HTR-8/SVneo (cell line): ENCODE measurements at places on chromosomes 7 and 10.

DNA sequence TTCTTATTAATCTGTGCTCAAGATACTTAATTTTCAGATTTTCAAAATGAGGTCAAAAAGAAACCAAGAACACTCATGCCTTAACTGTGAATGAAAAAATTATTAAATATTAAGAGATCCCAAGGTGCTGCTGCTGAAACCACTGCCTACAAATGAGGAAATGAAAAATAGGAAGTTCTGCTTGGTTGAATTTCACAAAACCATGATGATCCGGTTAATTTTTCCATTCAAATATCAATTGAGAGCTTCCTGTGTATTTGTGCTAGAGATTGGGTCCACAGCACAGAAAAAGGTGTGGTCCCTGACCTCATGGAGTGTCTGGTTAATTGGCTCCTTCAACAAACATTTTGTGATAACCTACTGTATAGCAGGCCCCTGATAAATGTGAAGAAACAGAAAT lies 132.7 kb upstream of the YAE1 start:
- no peak for DNase-seq

DNA sequence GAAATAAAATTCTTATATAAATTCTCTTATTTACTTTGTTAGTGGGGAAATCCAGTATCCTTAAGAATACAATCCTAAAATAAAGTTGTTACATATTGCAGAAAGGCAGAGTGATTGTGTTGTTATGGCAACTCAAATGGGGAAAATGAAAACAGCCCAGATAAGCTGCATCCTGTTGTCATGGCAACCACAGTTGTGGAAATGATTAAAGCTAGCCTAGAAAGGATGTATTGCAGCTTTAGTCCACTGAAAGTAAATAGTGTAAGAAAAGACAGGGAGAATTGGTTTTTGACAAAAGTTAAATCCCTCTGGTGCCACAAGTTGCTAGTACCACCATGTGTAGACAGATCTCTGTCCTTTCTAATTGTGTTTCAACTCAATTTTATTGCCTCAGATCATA lies 43.2 kb downstream of the BTRC start:
- DNase-seq = no peak

DNA sequence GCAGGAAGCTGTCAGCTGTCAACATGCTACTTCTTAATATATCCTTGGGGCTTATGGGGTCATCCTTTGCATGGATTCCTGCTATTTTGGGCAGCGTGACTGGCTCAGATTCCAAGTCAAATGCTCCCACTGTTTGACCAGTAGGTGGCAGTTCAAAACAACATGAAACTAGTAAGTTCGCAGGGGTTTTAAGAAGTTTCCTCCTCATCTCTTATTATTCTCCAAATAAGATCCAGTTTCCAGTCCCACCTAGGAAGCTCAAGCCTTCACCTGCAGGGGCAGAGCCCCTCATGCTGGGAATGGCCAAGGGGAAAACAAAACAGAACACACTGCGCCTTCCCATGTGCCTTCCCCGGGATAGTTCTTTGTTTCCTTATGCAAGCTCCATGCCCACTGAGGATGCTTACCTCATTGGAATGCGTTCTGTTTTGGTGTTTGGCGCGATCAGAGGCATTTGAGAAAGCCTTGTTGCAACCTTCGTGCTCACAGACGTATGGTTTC lies 259.8 kb downstream of the GLI3 start:
- peak; percentile 43 for DNase-seq

GRCh38 chr7:102287111-102287980 lies 678 bp downstream of the SH2B2 start:
- DNase-seq = peak; percentile 57

DNA sequence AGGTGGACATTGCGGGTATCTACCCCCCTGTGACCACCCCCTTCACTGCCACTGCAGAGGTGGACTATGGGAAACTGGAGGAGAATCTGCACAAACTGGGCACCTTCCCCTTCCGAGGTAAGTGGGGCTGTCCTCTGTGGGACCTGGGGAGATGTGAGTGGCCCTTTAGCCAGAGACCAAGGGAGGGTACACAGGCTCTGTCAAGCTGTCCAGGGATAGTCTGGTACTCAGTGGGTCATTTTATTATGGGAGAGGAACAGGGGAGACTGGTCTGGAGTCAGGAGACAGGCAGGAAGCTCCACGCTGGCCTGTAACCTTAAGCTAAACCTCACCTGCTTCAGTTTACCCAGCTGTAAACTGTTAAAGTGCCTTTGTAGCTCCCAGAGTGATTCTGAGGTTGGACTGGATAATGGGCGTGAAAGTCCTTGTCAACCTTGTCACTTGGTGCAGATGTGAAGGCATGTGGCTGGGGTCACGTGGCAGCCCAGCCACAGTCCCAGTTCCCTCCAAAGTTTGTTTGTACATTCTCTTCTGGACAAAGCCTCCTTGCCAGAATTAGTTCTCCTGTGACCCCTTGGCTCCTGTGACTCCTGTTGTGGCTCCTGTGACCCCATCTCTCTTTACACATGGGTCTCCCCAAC lies 729 bp downstream of the HOGA1 start:
- no peak for DNase-seq

GRCh38 chr7:87328281-87328680 lies 17.2 kb upstream of the CROT start:
- DNase-seq = no peak

GRCh38 chr10:6503171-6503570 lies 76.9 kb downstream of the PRKCQ start:
- DNase-seq = no peak

DNA sequence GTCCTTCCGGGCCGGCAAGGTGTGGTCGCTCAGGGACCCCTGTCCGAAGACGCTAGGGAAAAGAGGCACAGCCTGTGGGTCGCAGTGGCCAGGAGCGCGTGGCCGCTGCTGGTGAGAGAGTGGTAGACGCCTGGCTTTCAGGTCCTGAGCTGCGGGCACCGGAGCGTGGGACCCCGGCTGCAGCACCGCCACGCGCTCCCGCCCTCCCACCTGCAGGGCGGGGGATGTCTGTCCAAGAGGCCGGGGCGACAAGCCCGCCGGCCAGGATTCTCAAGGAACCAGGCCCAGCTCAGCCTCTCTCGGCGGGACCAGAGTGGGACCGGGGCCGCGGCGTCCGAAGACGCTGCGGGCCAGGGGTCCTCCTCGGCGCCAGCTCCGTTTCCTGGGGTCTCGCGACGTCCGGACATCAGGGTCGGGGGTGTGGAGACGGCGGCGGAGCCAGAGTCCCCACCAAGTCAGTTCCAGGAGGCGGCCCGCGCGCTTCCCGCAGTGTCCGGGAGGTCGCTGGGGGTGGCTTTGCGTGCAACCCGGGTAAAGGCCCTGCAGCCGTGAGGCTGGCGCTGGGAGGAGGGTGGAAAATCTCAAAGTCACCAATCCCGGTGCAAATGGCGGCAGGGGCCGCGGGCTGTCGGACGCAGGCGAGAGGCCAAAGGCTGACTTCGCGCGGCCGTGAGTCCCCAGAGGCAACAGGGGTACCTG lies 5.5 kb downstream of the ZNF503 start:
- no peak for DNase-seq

- no peak for DNase-seq
These were observed 15.2 kb downstream of the ZCWPW1 start for GRCh38 chr7:100413346-100413745.

DNA sequence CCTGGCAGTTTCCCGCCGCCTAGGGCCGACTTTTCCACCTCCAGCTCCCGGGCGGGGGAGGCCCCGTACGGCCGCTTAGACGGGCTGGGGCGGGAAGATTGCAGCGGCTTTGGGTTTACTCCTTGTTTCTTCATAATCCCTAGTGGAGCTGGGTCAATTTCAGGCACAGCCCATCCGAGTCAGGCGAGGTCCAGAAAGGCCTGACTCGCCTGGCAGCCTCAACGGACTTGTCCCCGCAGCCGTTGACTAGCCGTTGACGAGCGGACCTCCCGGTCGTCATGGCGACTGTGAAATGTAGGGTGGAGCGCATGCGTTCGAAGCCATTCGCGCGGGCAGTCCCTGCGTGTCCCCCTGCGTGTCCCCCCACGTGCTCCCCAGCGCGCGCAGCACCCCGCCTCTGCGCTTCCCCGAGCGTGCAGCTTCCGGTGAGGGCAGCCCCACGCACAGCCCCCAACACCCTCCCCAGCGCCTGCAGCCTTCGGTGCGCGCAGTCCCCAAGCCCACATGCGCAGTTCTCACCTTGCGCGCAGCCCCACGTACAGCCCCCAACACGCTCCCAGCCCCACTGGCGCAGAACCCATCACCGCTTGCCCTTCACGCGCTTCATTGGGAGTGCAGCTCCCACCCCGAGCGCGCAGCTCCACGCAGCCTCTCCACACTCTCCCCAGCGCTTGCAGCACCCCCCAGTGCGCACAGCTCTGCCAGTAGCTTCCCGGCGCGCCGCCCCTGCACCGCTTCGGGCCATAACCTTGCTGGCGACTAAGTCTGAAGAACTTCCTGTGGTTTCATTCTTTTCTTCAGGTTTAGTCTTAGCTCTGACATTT lies 67.8 kb downstream of the TBX20 start:
- DNase-seq = peak; percentile 1

GRCh38 chr7:47197486-47197885 lies 384.4 kb downstream of the TNS3 start:
- no peak for DNase-seq

DNA sequence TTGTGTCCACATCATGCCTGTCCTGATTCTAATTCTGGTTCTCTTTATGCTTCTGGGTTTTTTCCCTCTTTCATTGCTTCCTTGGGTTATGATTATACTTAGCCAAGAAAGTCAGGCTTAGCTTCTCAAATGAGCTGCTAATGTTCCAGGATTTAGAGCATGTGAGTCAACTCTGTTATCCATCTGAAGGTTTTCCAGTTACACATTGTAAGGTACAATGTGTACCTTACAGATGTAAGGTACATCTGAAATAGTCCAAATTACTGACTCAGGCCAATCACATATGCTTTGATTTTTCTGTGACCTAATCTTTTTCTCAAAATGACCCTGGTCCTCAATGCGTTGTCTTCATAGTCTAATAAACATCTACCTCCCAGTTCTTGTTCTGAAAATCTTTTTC lies 13.3 kb upstream of the MIOS start:
- DNase-seq = no peak

DNA sequence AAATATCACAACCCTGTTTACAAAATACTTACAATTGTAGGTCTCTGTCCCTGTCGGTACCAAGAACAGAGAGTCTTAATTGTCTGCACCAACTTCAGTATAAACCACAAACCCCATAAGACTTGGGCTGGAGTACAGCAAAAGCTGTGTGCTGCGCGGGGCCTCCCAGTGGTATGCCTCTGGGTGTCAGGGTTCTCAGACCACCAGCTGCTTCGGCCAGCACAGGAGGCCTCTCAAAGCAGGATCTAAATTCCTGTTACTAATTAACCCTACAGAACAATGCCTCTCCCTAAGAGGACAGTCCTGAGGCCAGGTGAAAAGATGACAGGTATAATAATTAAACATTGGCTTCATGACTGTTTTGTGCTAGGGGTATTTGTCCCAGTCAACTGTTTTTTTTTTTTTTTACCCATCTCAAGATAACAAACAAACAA lies 957 bp upstream of the SVIL start:
- no peak for DNase-seq
